ENCODE measurements at places on chromosomes 2 and 18.
A peak's percentile ranks its signal among the peaks of the same experiment; 100 is the strongest.

DNA sequence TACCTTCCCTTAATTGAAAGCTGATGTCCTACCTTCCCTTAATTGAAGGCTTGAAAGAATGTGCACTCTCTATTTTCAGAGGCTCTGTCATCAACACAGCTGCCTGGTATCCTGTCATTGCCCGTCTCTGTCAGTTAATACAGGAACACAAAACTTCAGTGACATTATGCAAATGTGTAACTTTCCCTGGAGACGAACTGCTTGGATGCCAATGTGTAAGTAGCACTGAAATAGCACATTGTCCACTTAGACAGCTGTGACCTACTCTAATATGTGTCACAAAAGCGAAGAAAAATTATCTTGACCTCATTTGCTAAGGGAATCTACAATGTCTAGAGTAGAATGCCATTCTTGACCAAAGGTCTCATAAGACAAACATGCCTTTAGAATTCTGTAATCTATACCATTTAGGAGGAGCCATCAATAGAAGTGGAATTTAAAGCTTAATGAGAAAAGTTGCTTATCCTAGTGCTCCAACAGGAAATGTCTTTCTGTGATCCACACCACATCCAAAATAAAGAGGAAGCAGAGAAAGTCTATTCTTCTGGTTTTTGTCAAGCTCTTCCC is 138.1 kb downstream of the BARD1 start:
- no peak for DNase-seq

GRCh38 chr2:2793514-2793913 is 462.4 kb upstream of the MYT1L start:
- no peak for DNase-seq

DNA sequence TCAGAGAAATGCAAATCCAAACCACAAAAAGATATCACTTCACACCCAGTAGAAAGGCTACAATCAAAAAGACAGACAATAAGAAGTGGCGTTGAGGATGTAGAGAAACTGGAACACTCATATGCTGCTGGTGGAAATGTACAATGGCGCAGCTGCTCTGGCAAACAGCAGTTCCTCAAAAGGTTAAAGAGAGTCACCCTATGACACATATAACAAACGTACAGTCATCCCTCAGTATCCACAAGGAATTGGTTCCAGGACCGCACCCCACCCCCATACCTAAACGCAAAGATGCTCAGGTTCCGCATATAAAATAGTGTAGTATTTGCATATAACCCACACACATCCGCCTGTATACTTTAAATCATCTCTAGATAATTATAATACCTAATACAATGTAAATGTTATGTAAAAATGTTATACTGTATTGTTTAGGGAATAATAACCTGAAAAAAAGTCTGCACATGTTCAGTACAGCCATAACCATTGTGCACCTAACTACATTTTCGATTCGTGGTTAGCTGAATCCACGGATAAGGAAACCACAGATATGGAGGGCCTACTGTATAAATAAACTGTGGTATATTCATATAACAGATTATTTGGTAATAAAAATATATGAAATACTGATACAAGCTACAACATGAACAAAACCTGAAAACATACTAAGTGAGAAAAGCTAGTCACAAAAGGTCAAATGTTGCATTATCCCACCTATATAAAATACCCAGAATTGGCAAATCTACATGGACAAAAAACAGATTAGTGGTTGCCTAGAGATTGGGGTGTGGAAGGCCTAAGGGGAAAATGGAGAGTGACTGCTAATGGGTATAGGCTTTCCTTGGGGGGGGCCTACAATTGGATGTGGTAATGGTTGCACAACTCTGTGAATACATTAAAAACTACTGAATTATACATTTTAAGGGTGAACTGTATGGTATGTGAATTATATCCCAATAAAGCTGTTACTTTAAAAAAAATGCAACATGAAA is 37.5 kb downstream of the UXS1 start:
- no peak for DNase-seq

DNA sequence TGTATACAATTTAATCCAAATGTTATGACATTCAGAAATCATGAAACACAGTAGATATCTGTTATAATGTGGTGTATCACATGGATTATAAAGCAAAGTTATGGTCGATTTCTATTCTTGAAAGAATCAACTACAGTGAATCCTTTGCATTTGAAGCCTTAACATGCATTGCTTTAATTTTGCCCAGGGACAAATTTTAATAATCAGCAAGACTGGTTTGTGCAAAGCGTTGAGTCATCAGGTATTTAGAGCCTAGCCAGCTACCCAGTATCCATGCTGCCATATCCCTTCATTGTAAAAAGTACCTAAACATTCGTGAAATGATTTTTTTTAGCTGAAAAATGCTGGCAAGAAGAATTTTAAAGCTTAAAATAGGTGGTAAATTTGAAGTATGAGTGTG is 8.9 kb upstream of the SPDYA start:
- peak; percentile 13 for DNase-seq

DNA sequence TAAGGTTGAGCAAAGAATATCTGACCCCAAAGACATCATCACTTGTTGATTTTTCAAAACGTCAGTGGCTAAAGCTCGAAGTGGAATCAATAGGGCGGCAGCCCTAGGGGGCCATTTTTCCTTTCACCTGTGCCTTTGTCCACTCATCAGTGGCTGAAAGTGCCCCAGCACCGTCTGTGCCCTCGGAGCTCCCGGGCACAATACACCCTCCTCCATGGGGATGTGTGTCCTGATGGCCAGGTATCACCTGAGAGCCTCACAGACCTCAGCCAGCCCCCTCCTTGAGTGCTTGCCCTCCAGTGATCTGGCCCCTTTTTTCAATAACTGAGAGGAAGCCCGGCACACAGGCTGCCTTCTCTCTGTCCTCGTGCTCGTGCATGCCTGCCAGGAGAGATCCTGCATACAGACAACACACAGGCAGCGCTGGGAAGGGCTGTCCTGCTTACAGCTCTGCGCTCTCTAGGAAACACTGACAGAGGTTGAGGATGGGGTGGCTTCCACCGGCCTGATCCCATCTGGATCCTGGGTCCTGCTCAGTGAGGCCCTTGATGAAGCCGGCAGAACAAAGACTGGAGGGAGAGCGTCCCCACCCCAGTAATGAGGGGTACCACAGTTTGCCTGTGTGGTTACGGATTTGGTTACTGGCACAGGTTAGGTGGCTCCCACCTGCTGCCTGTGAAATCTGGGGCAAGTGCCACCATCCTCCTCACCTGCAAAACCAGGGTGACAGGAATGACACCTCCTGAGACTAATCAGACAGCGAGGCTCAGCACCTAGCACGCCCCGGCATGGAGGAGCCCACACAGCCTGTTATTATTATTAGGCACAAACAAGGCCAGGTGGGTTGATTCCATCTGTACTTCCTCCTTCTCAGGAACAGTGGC is 197.5 kb upstream of the RAB6C start:
- no peak for DNase-seq

DNA sequence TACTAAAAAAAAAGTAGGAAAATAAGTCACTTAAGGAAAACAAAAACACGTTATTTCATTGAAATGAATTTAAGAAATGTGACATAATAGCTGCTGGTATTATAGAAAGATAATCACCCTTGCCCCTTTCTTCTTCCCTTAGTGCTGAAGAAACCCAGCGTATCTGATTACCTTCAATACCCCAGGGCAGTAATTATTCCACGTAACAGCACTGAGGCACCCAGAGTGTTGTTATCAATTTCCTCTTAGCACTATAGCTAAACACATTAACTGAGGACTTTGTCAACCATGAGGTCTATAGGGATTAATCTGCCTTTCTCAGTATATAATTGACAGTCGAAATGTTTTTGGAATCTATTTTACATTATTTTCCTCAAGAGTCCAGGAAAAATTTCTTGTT is 180.0 kb upstream of the NXPH2 start:
- no peak for DNase-seq
